ENCODE measurements at places on chromosomes 2 and 18.

DNA sequence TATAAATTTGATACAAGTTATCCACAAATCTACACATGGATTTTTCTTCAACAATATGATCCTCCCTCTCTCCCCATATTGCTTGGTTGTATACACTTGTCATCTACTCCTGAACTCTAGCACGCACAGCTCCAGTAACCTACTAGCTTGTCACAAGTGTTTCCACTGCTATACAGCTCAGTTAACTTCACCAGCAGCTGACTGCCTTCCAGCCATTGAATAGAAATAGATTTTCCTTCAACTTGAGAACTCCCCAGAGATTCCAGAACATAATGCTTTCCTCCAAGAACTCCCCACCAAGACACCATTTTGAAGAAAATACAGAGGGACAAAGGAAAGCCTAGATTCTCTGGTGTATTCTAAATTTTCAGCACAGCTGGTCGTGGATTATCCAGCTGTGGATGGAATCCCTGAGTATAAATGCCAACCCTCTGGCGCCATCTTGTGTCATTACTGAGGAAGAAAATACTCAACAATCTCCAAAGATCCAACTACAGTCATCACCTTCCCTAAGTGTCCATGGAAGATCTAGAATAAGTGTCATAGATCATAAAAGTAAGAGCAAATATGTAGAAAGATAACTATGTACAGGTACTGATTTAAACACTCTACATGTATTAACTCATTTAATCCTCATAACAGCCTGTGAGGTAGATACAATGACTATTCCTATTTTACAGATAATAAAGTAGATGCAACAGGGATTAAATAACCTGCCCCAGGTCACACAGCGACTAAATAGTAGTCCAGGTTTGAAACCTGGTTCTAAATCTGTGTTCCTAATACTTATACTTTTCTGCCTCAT is 156.7 kb downstream of the ARHGAP28 start:
- no peak for DNase-seq

DNA sequence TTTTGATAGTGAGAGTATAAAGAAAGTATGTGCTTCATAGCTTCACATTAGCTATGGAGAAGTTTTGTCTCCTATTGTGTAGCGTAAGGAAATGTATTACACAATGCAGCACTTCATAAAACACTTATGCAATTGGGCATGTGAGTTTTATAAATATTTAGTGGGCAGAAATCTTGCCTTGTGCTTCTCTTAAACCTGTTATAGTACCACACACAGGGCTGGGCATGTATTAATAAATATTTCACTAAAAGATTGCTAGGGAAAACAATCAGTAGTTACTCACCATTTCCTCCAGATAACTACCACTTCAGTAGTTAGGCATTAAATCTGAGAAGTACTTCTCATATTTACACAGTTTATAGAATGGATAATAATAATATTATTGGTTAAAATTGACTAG is 1080.8 kb upstream of the PIK3C3 start:
- DNase-seq: no peak

DNA sequence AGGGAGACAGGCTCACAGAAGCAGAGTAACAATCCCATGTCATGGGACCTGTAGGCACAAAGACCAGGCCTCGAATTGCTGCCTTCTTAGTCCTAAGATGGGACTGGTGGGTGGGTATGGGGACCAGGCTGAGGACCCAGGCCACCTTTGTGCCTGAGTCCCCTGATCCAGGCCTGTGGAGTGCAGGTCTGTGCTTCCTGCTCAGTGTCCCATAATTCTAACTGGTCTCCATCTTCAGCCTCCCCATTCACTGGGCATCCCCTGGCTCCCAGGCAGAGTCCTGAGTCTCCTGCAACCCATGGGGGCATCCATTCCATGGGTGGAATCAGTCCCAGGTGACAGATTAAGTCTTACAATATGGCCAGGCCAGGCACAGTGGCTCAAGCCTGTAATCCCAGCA is 83.9 kb downstream of the SMAD7 start:
- DNase-seq: no peak

DNA sequence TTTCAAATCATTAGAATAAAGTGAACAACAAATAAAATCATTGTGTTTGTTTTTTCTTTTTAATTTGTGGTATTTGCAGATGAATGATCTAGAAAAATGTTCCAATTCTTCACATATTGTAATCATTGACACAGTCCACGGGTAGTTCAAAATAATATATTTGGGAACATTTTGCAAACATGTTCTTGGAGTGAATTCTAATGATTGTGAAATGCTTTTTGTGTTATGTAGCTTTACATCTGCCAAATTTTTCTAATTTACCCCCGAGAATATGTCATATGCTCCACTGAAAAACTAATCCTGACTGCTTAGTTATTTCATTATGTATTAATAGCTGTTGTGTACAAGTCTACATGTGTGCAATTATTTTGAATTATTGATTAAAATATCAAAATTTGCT is 1468.4 kb upstream of the NXPH2 start:
- no peak for DNase-seq

DNA sequence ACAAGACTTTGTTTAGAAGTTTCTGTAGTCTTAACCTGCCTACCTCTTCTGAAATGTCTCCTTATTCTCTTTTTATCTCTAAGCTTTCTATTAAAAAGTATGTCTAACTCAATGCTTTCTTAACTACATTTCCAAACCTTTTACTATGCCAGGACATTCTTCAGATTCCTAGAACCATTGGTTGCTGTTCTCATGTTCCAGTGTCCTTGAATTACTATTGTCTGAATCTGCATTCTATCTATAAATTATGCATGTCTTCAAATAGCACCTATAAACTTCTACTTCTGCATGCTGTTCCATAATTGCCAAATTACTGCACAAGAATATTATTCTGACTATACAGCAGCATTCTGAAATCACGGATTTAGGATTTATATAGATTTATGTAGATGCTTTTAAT is 166.0 kb upstream of the VWC2L start:
- no peak for DNase-seq

DNA sequence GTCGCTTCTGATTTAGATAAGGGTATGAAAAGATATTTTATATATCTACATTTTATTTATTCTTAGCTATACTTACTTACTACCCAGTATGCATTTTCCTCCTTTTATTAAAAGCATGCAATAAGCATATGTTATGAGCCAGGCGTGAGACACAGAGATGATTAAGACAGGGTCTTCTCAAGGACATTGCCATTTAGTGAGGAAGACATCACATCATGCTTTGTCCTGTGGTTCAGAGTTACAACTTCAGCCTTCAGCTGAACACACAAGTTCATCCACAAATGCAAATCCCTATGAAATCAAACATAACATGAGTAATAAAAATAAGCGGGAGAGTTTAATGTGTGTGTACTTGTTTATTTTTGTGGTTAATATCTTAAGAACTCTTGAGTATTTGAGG is 30.2 kb downstream of the GRHL1 start:
- DNase-seq: no peak

Data from stimulated activated CD8-positive, alpha-beta memory T cell treated with anti-CD3 and anti-CD28 coated beads, Interleukin-15, amount 100 ng/mL, for 1 hour (primary cell).